Left colon (tissue), 2 donors: ENCODE measurements at places on chromosomes 12 and 14. TPM values are rescaled to one million over a fixed set of nuclear protein-coding genes. Genes with fewer than 3 reads are reported as not detected.

DNA sequence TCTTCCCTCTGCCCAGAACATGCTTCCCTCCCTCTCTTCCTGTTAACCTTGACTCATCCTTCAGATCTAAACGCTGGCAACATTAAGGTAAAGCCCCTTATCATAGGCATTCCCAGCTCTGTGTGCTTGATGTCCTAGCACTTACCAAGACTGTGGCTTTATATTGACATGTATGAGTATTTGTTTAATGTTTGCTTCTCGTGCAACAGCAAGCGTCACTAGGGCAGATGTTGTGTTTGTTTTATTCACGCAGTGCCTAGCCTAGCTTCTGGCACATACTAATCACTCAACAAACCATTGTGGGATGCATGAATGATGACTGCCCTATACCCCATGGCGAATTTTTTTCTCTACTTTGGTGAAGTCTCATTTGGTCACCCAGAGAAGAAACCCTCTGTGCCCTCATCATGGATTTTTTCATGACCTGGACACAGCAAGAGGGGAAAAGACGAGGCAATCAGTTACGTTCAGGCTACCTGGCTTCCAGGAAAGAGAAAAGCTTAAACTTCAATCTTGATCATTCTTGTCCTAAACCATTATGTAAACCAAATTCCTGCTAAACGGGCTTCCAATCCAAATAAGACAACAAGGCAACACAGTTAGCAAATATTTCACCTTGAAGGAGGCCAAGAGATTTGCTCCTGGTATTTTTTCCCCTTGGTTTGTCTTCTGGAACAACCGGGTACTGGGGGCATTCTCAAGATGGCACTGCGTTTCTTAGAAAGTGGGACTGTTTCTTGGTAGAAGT, 47.9 kb upstream of the SOCS2 start:
- DNase-seq: no peak

GRCh38 chr14:101070540-101071492, 167.3 kb upstream of the RTL1 start:
- peak; percentile 14 for DNase-seq

DNA sequence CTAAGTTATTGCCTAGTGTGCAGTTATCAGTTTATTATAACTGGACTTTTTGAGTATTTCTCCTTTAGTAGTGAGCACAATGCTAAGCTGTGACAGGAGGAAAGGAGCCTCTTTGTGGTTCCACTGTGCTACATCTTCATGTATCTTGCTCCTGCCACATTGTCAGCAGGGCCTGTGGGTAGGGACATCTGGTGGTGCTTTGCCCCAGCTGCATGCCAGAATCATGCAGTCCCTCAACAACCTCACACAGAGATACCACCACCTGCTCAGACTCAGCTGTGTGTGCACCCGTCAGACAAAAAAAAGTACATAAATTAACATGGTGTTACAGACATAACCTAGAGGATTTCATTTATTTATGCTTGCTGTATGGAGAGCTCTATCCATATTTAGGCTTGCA, 51.1 kb downstream of the MIS18BP1 start:
- DNase-seq: no peak

DNA sequence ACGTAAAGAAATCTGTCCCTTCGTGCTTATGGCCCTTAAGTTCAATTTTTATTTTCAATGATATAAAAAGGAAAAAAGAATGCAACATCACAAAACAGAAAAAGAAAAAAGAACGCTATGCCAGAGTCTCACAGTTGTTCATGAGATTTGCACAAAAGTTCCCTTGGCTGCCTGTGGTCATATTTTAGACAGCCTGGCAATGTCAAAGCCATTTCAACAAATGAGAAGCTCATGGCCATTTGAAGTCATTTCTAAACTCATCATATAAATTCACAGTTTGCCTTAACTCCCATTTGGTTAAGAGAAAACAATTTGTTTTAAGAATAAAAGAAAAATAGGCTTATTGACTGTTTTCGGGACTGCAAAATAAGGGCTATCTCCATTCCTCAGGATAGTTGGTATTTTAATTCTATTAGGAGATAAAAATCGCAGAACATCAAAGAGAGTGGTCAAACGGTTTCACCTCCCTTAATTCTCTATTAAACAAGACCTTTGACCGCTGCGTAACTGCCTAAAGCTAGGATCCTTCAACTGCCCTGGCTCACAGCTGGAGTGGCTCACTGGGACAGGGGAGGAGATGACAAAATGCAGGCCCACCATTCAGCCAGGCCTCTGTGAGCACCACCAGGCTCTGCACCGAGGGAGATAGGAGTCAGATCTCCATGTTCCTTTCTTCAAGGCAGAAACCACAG, 119.2 kb upstream of the DAAM1 start:
- DNase-seq: no peak

- DNase-seq: no peak
These were observed 311.8 kb downstream of the RERGL start for GRCh38 chr12:17778242-17778641.

STXBP6 gene
- total RNA-seq: 28.3 TPM
